ENCODE measurements at places on chromosomes 11 and 22.
A peak's percentile ranks its signal among the peaks of the same experiment; 100 is the strongest.

DNA sequence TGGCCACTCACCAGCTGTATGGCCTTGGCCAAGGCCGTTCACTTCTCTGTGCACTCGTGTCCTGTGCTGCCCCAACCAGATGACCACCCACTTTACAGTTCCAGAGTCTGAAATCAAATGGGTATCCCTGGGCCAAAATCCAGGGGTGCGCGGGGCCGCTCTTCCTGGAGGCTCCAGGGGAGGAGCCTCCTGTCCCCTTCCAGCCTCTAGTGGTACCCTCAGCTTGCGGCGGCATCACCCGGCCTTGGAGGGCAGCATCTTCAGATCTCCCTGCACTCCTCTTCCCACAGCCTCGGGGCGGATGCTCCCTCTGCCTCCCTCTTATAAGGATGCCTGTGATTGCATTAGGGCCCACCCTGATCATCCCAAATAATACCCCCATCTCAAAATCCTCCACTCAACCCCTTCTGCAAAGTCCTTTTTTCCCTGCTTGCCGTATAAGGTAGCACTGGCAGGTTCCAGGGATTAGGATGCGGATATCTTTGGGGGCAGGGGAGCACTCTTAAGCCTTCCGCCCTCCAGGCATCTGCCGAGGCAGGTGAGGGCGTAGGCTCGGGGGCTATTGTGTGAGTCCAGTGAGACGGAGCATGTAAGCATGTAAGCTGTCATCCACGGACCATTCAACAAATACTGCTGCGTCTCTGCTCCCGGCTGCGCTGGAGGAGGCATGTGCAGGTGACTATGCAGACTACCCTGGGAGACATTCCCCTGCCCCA, 24.4 kb upstream of the SHISAL1 start:
- DNase-seq, result no peak

GRCh38 chr11:120034881-120035630, 102.9 kb downstream of the TRIM29 start:
- no peak for DNase-seq

- DNase-seq, result no peak
Observed at GRCh38 chr22:26734339-26735018, 77.1 kb downstream of the MIAT start.

DNA sequence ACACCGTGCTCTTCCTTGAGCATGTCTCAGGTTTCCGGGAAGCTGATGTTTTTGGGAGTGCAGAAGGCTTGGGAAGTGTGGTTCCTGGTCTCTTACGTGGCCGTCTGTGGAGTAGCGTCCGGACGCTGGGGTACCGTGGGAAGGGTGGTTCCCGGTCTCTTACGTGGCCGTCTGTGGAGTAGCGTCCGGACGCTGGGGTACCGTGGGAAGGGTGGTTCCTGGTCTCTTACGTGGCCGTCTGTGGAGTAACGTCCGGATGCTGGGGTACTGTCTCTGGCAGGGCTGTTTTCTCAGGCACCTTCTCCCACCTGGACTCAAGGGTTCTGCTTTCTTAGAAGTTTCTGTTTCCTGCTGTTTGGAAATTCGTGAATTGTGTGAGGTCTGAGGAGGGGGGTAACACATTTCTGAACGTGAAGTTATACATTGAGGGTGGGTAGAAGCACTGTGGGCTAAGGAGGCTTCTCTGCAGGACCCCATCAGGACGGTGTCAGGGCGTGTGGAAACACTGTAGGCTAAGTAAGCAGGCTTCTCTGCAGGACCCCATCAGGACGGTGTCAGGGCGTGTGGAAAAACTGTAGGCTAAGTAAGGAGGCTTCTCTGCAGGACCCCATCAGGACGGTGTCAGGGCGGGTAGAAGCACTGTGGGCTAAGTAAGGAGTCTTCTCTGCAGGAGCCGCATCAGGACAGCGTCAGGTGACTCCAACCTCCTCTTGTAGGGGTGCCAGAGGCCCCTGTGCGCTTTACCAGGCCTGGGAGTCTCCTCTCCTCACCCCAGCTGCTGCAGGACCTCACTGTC, 5.3 kb upstream of the IFITM3 start:
- DNase-seq, result no peak

DNA sequence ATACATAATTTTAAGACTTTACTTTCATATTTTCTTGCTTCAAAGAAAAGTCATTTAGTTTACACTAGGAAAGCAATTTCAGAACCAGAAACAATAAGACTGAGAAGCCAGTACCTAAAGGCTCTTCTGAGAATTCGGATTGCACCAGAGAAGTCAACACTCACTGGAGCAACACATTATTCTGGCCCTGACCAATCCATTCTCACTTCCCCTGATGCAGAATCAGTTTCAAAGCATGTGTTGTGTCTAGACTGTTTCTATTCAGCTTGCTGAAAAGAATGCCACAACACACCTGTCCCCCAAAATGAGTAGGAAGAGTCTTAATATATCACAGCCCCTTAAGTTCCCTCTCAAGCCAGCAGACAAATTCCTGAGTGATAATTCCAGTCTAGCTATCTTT, 1074.3 kb upstream of the TENM4 start:
- no peak for DNase-seq

GRCh38 chr11:119624629-119625028, 104.4 kb downstream of the NECTIN1 start:
- no peak for DNase-seq

- DNase-seq, result peak; percentile 23
Observed at GRCh38 chr22:23520863-23521440, 59.1 kb downstream of the IGLL1 start.

GRCh38 chr11:12247543-12248254, 129.7 kb upstream of the PARVA start:
- DNase-seq, result no peak

- no peak for DNase-seq
Observed at GRCh38 chr11:120622189-120622875, 110.8 kb downstream of the GRIK4 start.

DNA sequence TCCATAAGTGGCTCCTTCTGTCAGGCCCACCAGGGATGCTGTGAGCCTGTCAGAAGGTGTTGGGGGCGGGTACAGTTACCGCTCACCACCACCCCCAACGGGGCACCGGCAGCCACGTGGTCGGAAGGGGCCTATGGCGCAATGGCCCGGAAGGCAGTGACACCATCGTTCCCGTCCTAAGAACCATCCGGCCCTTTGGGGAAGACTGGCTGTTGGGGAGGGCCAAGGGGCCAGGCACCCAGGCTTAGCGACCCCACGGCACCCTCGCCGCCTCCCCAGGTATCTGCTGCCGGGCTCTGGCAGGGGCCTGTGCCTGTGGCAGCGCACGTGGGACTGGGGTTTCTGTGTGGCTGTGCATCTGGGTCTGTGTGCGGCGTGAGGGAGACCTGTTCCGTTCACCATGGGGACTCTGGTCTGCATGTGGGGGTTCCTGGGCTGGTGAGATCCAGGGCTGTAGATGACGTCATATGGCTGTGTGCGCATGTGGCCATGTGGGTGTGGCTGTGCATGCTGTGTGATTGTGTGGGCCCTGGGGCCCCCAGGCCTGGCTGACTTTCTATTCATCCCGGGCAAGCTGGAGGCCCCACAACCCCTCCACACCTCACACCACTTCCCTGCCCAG, 717 bp downstream of the OSM start:
- DNase-seq, result no peak

DNA sequence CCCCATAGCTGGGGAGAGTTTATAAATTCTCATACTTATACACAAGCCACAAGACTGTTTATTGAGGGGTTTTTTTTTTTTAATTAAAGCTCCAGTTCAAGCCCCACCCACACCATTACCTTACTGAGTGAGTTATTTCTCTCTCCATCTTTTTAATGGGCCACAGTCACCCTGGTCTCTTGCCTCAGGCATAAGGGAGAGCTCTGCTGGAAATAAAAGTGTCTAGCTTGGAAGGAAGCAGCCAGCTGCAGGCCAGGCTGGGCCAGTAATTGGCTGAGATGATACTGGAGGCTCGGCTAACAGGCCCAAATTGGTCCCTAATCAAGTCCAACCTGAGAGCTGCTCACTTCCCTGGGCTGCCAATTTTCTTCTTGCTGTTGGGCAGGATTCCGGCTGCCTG, 174.1 kb downstream of the INSC start:
- DNase-seq, result no peak

DNA sequence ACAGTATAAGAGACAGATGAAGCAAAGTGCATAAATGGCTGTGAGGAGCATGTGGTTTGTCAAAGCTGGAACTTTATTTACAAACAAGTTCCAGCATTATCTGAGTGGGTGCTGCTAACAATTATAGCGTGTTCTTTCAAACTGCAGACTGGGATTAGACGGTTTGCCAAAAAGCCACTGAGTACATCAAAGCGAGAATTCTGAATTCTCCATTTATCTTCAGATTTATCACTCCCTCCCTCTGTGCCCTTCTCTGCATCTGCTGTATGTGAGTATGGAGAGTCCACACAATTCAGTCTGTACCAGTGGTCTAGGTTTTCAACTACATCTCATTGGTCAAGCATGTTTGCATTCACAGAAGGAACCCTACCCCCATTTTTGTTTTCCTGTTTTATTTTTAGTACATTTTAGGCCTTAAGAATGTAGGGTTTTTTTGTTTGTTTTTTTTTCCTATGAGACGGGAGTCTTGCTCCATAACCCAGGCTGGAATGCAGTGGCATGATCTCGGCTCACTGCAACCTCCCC, 18.1 kb upstream of the INCENP start:
- no peak for DNase-seq

- DNase-seq, result no peak
Observed at GRCh38 chr22:46280063-46280817, 12.4 kb downstream of the TTC38 start.

GRCh38 chr11:48107188-48107704, 109.4 kb upstream of the OR4B1 start:
- no peak for DNase-seq

- no peak for DNase-seq
Observed at GRCh38 chr22:20881231-20881630, 22.4 kb downstream of the SNAP29 start.

DNA sequence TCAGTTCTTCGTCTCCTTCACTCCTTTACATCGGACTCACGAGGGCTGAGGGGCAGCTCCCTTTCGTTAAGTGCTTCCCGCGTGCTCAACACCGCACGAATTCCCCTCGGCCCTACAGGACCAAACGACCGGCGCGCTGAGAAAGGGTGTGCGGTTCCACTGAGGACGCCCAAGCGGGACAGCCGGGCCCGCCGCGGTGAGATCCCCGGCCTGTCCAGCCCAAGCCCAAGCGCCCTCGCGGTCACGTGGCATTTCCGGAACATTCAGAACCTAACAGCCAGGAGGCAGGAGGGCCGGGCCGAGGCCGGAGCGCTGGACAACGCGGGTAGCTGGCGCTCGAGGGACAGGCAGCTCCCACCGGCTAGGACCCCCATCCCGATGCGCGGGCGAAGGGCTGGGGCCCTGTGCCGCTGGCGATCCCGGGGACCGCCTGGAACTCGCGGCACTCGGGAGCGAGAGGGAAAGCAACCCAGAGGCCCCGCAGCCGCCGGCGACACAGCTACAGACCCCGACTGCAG, 737 bp upstream of the STIP1 start:
- peak; percentile 42 for DNase-seq

DNA sequence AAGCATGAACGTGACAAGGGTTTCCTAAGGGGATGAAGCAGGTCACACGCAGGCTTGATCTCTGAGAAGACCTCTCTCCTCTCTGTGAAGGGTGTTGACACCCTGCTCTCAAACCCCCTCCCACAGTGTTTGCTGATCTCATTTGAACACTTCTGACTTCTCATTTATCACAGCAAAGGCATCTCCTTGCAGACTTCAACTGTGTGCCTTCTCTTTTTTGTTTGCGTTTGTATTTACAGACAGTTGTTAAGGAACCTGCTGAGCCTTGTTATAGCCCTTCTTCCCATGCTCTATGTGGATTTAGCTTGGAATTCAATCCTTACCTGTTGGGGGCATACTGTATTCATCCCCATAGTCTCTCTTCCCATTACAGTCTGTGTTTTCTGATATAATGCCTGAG, 206.5 kb downstream of the NELL1 start:
- no peak for DNase-seq

DNA sequence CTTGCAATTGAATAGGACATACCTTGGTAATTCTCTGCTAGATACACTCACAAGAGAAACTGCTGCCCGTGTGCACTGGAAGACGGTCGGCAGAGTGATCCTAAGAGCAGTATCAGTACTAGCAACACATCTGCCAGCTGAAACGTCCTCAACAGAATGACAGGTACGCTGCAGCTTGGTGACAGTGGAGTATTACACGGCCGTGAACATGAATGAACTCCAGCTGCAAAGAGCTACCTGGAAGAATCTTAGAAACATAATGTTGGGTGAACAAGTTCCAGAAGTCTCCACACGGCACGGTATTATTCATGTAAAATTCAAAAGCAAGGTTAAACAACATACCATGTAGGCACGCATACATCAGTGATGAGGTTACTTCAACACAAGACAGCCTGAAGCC, 44.4 kb downstream of the TPCN2 start:
- DNase-seq, result no peak

DNA sequence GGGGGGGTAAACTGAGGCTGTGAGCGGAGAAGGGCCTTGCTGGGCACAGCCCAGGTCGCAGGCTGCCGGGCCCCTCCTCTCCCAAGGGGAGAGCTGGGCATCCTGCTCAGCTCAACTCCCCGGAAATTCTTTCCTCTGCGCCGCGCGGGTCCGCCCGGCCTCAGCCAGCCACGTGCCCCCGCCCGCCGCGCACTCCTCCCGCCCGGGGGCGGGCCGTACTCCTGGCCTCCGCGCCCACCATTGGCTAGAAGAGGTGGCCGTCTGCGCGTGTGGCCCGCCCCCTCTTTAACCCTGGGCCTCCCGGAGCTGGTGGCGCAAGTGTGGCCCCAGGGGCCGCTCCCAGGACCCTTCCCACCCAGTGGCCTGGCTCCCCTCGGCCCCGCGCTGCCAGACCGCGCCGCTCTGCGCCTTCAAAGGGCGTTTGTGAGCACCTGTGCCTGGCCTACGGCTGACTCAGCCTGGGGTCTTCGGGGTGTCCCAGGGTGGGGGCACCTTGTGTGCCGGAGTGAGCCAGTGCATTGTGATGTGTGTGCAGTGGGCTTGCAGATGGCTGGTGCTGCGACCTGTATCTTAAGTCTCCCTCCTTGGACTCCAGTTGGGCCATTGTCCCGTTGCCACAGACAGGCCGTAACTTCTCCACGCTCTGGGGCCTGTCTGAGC, 2.0 kb downstream of the MRGPRF start:
- no peak for DNase-seq

DNA sequence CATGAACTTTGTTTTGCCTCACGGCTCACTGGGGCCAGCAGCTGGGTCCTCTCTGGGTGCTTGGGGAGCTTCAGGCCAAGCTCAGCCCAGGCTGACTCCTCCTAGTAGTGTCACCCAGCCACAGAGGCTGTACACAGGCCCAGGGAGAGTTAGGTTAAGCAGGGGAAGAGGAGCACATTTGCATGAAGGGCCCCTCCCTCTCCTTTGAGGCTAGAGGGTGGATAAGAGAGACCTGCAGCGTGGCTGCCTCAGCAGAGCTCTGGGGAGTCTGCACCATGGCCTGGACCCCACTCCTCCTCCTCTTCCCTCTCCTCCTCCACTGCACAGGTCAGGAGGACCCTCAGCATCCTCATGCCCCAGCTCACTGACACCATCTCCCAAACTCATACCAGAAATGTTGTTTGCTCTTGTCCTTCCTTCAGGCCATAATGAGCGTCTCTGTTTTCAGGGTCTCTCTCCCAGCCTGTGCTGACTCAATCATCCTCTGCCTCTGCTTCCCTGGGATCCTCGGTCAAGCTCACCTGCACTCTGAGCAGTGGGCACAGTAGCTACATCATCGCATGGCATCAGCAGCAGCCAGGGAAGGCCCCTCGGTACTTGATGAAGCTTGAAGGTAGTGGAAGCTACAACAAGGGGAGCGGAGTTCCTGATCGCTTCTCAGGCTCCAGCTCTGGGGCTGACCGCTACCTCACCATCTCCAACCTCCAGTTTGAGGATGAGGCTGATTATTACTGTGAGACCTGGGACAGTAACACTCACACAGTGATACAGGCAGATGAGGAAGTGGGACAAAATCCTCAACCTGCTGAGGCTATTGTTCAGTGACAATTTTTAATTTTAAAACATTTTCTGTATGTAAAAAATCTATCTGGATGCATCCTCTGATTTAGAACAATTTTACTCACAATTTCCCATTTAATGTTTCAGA, 82.4 kb upstream of the VPREB1 start:
- DNase-seq, result no peak
